ENCODE measurements at places on chromosomes 2 and 18.

DNA sequence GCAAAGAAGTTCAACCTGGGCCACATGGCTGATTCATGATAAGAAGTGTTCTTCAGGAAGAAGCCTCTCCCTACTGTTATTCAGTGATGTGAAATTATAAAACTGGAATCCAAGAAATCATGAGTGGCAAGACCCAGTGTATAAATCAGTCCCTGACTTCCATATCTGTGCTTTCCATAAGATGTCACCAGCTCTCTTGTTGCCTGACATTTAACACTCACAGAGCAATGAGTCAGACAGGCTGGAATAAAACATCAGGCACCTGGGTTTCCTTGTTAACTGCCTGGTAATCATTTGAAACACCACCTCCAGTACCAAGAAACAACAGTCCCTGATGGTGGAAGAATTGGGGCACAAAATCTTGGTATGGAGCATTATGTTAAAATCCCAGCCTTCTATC, 76.1 kb downstream of the SCG2 start:
- no peak for DNase-seq

DNA sequence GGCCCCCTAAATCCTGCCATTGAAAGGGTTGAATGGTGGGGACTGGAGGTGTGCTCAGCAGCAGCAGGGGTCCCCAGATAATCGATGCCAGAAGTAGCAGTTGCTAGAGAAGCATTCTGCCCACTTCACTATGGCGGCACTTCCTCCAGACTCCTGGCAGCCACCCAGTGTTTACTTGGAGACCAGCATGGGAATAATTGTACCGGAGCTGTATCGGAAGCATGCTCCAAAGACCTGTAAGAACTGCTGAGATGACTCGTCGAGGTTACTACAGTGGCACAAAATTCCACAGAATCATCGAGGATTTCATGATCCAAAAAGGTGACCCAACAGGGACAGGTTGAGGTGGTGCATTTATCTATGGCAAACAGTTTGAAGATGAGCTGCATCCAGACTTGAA, 11.0 kb upstream of the GAREM2 start:
- peak; percentile 26 for DNase-seq

- no peak for DNase-seq
Observed at GRCh38 chr2:45895241-45895861, 243.9 kb downstream of the PRKCE start.

GRCh38 chr2:224934526-224935188, 107.6 kb downstream of the DOCK10 start:
- DNase-seq, result no peak

DNA sequence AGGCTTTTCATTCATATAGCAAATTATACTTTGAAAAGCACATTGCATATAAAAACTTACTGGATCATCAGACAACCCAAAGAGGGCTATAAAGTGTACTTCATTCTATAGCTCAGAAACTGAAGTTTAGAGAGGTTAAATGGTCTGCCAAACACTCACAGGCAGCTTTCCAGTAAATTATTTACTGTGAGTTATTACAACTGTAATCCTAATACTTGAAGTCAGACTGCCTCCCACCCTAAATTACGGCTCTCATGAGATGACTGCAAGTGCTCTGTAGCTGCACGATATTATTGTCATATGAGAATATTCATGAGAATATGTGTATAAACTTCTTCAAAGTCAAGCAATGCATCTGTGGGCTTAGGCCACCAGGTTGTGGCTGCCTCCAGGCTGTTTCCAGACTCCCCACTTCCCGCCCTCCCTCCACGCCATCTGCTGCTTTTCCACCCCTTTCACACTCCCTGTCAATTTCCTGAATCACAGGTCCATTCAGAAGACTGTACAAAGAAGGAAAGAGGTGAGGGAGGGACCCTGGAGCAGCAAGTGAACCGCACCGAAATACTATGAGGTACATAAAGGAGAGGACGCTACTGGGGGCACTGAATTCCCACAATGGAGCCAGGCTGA, 111.1 kb upstream of the SPOPL start:
- no peak for DNase-seq

- no peak for DNase-seq
Observed at GRCh38 chr2:51697095-51697494, 665.2 kb upstream of the NRXN1 start.

DNA sequence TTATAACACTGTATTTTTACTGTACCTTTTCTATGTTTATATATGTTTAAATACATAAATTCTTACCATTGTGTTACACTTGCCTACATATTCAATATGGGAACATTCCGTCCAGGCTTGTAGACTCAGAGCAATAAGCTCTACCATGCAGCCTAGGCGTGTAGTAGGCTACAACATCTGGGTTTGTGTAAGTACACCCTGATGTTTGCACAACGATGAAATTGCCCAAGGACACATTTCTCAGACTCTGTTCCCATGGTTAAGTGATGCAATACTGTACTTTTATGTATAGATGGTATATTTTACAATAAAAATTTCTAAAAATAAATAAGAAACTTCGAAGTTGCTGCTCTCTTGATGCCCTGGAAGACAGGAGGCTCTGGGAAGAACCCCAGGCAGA, 38.4 kb downstream of the YPEL5 start:
- no peak for DNase-seq

DNA sequence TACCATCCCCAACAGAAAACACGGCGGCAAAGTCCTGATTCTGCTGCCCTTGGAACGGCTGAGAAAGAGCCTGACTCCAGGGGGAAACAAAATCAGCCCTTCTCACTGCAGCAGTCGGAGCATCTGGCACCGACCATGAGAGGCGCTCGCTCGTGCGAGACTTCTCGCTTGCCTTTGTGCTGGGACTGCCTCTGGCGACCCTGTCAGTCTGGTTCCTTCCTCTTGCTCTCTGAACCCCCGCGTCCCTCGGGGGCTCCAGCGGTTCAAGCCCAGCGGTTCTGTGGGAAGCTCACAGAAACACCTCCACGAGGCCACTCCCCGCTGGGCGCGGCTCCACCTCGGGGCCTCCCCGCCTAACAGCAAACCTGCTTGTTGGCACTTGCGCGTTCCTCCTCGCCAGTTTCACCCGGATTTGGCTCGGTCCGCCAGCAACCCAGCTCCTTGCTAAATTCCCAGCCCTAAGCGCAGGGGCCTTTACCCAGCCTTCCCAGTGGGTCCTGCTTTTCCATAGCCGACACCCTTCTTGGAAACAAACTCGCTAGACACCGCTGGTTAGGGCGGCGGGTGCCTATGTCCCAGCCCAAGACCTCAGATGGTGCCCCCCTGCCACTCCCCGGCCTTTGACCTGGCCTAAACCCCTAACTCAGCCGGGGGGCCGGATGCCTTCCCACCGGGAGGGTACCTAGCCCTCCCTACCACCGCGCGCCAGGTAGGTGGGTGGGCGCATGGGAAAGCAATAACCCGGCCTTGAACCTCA, 2.2 kb downstream of the RND3 start:
- peak; percentile 92 for DNase-seq

DNA sequence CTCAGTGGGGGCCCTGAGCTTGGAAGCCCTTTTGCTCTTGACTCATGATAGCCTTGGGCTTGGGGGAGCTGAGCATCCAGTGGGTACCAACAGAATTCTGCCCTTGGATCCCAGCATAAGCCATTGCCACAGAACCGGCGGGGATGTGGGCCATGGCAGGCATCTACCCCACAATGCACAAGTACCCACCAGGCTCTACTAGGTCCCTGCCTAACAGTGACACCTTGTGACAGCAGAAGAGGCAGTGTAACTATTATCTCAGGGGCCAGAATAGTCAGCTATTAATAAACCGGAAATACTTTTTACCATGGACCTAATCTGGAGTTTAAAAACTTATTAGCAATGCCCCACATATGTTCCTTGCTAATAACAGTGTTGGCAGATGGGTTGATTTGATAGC, 397.2 kb downstream of the TMEM182 start:
- no peak for DNase-seq

GRCh38 chr2:135617501-135618015, 86.3 kb downstream of the R3HDM1 start:
- DNase-seq, result no peak

DNA sequence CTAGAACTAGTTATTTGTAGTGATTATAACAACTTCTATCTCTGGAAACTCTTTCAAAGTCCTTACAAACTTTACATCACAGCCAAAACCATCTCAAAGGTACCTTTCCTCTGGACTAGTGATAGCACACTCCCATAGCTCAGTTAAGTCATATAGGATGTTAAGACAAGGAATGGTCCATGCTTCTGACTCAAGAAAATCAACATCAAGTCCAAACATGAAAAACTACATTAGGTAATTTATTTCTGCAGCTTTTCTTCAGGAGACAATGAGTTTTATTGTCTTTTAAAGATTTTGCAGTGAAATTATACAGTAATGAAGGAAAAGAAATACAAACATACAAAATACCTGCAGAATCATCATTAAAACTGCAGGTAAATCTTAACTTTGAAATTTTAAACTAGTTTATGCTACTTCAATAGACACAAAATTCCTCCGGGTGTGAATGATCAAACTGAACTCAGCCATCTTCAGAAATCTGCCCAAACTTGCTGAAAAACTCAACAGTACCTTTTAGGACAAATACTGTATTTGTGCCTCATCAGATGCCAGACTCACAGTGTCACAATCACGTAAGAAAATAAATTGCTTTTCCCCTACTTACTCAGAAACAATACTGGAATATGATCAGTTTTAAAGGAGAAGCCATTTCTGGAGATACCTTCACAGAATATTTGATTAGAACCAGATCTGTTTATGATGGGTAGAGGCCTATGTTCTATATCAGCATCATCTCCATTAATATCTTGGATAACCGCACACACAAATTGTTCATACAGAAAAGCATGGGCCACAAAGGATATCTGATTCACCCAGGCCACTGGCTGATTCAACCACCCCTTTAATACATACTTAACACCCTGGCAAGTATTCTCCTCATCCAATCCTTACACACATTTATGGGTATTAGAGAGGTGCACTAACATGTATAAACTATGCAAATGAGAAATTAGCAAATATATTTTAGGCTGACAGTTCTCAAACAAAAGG, 2.6 kb downstream of the TMEM131 start:
- DNase-seq, result no peak

- DNase-seq, result no peak
Observed at GRCh38 chr18:67456711-67457110, 59.8 kb downstream of the DSEL start.
